ENCODE measurements at places on chromosomes 6 and 20.

DNA sequence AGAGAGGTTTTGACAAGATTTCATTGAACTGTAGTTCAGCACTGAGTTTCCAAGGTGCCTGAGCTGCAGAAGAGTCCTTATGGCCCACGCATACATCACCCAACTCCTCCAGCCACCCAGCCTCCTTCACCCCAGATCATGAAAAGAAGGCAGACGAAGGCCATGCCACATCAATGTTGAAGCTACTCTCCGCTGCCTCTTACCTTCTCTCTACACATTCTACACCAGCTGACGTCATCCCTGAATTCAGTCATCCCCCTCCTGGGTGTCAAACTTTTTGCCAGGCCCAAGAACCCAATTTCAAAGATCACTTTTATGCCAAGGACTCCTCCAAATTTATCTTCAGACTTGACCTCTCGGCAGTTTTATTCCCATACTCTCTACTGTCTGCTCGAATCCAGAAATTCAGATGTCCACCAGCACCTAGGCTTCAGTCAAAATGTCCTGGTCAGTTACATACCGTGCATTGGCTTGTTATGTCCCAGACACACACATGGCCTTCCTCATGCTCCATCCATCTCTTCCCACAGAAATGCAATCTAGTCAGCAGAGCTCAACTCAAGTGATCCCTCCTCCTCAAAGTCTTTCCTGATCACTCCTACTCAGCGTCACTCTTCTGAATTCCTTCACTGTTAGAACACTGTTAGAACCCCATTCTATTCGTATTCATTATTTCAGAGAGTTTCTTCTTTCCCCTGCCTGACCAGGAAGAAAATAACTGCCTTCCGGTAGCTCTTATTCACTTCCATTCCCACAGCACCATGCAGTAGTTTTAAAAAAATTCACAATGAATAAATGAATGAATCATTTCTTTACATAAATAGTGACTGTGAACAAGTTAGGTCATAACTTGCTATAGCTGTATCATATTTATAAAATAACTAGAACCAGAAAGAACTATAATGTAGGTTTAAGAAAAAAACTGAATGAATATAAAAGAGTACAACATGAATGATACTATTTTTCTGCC lies 11.5 kb downstream of the ATXN1 start:
- DNase-seq: no peak

GRCh38 chr6:137493218-137494038 lies 766 bp downstream of the OLIG3 start:
- no peak for DNase-seq

DNA sequence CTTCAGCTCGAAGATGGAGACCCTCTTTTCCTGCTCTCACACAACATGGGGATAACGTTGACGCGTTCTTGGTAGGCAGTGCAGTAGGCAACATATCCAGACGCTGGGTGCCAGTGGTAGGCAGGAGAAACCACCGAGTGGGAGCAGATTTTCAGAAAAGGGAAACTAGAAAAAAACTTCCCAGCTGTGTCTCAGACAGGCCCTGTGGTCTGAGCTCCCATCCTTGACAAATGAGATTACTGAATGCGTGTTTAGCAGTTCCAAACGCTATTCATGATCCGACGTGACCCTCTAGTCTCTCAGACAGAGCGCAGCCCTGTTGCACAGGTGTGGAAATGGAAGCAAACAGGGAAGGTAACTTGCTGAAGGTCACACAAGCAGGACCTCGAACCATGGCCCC lies 83.9 kb upstream of the DUSP22 start:
- DNase-seq: no peak

GRCh38 chr20:48674461-48674860 lies 153.3 kb downstream of the PREX1 start:
- DNase-seq: no peak

DNA sequence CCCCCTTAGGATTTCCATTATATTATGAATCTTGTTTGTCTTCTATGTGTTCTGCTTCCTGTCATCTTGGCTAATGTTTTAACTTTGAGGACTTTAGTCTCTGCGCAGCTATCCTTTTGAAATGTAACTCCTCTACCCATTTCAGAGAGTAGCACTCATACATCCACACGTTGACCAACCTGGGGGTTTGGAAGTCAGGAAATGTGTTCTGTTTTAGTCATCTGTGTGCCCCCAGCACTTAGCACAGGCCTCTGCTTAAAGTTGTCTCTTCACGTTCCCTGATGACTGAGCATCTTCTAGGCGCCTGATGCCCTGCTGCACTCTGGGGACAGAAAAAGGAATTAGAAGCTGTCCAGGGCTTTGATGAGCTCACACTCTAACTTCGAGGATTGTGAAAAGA lies 47.9 kb downstream of the HMGN3 start:
- no peak for DNase-seq

GRCh38 chr6:7016226-7016625 lies 91.5 kb upstream of the RREB1 start:
- DNase-seq: no peak

Measured in amniotic stem cell (primary cell).